ENCODE measurements at places on chromosomes 12 and 14.

- no peak for DNase-seq
Observed at GRCh38 chr12:58695263-58695662, 225.0 kb downstream of the LRIG3 start.

DNA sequence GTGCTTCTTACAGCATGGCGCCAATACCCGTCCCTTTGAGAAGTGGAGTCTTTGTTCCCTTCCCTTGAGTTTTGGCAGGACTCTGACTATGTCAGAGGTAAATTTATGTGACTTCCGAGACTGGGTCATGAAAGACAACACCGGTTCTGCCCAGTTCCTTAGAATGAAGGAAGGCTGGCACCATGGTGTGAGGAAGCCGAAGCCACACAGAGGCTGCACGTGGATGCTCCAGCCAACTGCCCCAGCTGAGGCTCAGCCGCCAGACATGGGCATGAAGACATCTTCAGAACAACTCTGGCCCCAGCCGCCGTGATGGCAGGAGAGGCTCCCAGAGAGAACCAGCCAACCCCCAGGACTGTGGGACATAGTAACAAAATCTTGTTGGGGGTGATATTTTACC is 111.2 kb downstream of the CALM1 start:
- DNase-seq: no peak

GRCh38 chr14:52068615-52069306 is at the start of gene NID2:
Gene NID2 (minus strand): TSS chr14:52069059. CDS start chr14:52068994, 65 bp downstream.
- DNase-seq: peak; percentile 82

DNA sequence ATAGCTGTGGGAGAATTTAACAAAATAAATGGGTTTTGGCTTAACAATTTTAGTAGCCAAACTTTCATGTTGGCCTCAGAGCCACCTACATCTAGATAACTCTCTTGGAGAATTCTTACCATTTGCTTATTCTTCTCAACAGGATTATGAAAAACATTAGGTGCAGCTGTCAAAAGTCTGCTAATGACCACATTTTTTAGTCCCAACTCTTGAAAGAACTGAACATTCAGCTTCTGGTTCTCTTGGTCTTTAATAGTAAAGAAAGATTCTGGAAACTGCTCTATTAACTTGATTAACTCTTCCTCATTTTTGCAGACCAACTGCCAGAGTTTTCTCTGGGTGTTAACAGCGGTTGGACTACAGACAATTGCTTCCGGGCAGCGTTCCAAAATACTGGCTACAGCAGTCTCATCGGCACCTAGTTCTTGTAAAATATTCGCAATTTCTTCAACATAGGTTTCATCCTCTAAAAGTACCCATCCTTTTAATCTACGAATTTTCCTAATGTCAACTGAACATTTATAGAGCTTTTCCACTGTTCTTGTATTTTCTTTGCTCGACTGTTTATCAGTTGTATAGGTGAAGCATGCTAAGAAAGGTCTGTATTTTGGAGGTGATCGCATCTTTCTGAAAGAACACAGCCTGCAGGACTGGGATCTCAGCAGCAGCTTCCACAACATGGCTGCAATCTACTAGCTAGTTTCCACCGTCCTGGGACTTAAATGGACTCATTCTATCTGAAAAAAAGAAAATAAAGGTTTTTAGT is 8.7 kb downstream of the MTERF2 start:
- DNase-seq: no peak

GRCh38 chr14:23942587-23942986 is 11.0 kb upstream of the DHRS4 start:
- no peak for DNase-seq

- DNase-seq: no peak
Observed at GRCh38 chr14:75634848-75635247, 25.8 kb downstream of the ERG28 start.

GRCh38 chr12:64618953-64619590 is 8.8 kb downstream of the RASSF3 start:
- DNase-seq: no peak

DNA sequence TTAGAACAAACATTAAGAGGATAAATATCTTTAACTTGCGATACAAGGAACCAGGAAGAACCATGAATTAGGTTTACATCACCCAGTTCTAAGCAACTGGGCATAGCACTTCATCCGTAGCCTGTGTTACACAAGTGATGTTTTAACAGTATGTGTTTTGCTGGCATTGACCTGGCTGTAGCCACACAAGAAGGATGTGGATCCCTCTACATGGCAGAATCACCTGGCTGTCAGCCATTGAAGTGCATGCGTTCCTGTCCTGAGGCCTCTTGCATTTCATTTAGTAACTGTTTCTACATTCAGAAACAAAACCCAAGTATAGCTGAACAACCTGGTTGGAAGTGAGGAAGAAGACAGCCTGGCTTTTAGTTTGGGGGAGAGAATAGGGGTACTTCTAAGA is 72.2 kb downstream of the TGFB3 start:
- no peak for DNase-seq

GRCh38 chr14:20686386-20687143 is 2.0 kb upstream of the ANG start:
- DNase-seq: no peak

GRCh38 chr14:74960736-74961135 is 5.3 kb upstream of the PGF start:
- DNase-seq: no peak

Measured in kidney capillary endothelial cell (primary cell).